ENCODE measurements at places on chromosomes 5 and 9.

- DNase-seq, result no peak
These were observed 761.3 kb upstream of the DMAC1 start for GRCh38 chr9:8560560-8561525.

GRCh38 chr5:135317286-135317685 is 81.7 kb downstream of the MACROH2A1 start:
- DNase-seq, result no peak

- DNase-seq, result no peak
These were observed 98.5 kb downstream of the OSMR start for GRCh38 chr5:38944282-38944681.

DNA sequence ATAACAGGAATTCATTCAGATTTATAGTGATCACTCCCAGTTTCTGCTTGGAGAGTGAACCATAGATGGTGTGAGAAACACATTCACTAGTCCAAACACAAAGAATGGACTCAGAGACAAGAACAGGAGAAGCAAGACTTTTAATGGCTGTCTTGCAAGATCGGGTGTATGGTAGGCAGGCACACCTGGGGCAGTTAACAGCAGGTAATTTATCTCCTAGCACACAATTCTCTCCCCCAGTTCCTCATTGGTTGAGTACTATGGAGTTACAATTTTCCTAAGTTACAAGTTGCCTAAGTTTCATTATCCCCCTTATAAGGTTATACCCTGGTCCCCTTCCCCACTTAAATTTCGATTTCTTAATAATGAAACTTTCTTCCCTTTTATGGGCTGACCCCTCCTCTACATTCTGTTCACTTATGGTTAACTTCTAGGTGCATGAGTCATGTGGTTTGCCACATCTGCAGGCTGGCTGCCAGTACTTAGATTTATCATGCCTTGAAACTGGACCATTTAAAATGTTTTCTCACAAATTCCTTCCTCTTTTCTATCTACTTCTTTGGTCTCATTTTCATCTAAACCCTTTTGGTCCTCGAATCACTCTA is 623.3 kb downstream of the HINT1 start:
- DNase-seq, result no peak

DNA sequence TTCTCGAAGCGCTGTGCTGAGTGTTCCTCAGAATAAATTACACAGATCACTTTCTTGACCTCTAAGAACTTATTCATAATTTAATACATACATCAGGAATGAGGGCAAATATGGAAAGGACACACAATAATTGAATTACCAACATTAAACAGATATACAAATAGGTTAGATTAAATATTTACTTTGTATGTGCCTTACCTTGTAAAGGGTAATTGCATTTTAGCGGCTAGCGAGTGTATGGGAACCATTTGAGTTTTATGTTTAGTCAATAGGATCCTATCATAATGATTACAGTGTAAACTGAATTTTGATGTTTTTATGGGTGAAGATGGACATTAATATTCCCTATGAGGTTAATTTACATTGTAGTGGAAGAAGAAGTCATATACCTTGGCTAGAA is 1187.1 kb upstream of the WWC1 start:
- DNase-seq, result peak; percentile 69

DNA sequence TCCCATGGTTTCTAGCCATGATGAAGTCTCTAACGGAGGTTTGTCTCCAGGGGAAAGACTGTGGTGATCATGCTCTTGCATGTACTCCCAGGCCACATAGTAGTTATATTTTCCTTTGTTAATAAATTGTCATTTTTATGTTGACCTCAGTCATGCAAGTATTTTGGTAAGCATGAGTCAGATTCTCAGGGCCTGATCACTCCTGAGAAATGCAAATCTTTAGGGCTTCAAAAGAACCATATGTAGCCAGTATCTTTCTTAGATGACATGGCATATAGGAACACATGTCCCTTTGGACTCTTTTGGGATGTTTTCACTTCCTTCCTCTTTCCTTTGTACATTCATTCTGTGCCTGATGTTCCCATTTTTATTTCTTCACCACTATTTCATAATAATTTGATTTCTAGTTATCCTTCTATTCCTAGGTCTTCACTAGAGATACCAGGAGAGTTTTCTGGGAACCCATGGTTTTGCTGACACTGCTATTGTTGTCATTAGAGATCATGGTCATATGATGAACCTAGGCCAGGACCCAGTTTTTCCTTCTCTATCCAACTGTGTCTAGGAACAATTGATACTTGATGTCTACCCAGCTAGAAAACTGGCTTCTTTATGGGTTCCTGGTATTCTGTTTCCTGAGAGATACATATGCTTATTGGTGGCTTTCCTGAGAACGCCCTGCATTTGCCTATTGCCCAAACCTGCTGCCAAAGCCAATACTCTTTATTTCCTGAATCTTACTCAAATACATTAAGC is 248.1 kb upstream of the NREP start:
- no peak for DNase-seq

Data from NCI-H2081 (cell line).